ENCODE measurements at places on chromosomes 16 and 17.

- DNase-seq = no peak
Observed at GRCh38 chr17:49241692-49242397, 11.3 kb upstream of the PHOSPHO1 start.

- DNase-seq = no peak
Observed at GRCh38 chr16:49278944-49279725, 2.5 kb downstream of the CBLN1 start.

- no peak for DNase-seq
Observed at GRCh38 chr16:25210758-25211157, 6.0 kb upstream of the AQP8 start.

GRCh38 chr17:16988749-16989229, 16.9 kb upstream of the TNFRSF13B start:
- peak; percentile 49 for DNase-seq

DNA sequence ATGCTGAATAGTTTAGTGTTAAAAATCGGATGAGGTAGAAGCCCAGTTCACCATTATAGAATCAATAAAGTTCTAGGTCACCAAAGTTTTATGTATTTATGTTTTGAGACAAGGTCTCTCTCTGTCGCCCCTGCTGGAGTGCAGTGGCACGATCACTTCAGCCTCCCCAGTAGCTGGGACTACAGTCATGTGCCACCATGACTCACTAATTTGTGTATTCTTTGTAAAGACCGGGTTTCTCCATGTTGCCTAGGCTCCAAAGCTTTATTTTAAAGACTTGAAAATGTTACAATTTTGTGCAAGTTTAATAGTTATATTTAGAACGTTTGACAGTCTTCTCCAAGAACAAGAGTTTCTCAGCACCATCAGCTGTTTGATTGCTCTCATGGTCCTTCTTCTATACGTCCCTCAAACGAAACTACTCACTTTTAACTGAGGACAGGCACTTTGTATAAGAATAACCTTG, 32.1 kb downstream of the NDE1 start:
- DNase-seq = no peak

DNA sequence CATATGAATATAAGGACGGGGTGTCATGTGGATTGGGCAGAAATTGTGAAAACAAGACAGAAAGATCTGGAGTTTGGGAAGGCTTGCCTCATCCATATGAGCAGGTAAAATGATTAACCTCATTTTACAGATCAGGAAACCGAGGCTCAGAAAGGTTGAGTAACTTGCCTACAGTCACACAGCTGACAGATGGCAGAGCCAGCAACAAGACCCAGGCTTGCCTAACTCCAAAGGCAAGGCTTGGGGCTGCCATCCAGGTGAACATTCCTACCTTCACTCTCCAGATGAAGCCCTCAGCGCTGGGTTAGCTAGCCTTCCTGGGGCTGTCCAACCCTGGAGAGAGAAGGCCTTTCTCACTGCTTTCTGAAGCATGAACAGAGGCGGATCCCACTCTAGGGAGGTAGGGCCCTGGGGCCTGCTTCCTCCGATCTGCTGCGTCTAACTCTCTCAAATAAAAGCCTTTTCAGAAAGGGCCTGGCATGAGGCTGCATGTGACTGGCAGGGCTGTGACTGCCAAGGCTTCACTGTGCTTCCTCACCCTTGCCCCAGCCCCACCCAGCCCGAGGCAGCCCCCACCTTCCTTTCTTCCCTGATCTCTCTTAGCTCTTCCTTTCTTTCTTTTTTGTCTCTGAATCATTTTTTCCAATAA, 107.8 kb downstream of the GNAO1 start:
- no peak for DNase-seq

GRCh38 chr16:72013888-72014581, 5.5 kb downstream of the DHODH start:
- DNase-seq = no peak

GRCh38 chr17:73271072-73271471, 9.4 kb upstream of the CPSF4L start:
- peak; percentile 85 for DNase-seq

DNA sequence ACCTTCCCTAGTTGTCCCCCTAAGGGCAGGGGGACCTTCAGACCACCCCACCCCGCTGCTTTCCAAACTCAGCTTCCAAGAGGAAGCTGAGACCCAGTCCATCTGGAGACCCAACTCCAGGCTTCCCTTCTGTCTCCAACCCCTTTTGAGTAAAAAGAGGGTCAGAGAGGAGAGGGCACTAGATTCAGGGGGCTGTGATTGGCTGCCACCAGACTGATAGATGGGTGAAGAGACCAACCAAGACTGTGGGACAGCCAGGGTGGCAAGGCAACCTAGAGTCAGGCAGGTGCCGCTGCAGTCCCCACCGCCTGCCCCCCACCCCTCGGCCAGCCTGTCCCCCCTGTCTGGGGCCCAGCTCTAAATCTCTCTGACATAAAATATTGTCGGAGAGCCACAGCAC, 92.5 kb downstream of the SDK2 start:
- no peak for DNase-seq

DNA sequence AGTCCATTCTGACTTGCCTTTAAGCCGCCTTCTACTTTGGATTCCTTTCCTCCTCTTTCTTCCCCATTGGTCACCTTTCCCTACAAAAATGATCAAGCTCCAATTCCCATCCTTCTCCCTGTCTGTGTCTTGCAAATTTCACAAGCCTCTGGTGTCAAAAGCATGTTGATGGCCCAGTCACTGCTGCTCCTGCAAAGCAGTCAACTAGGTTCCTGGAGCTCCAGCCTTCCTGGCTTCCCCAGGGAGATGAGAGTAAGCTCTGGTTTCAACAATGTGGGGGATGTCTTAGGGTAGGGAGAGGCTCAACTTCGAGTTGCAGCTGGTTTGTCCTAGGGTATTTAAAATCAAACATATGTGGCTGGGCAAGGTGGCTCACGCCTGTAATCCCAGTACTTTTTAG, 36.1 kb upstream of the HELZ start:
- DNase-seq = no peak

GRCh38 chr16:61681673-61682072, 354.6 kb downstream of the CDH8 start:
- no peak for DNase-seq

DNA sequence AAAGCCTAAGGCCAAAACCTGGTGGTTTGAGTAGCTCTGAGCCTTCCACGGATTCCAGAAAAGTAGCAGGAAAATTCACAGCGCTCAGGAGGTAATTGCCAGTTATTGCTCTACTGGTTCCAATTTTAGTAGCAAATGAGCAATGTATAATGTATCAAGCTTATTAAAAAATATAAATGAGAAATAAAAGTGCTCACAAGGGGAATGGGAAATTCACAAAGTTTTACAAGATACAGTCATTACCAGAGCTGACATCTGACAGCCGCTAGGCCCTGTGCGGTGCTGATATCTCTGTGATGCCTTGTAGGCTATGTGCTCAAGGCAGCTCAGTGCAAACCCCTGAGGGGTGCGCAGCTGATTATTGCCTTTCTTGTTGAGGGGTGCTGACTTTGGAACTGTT, 47.5 kb downstream of the HS3ST3A1 start:
- DNase-seq = no peak

DNA sequence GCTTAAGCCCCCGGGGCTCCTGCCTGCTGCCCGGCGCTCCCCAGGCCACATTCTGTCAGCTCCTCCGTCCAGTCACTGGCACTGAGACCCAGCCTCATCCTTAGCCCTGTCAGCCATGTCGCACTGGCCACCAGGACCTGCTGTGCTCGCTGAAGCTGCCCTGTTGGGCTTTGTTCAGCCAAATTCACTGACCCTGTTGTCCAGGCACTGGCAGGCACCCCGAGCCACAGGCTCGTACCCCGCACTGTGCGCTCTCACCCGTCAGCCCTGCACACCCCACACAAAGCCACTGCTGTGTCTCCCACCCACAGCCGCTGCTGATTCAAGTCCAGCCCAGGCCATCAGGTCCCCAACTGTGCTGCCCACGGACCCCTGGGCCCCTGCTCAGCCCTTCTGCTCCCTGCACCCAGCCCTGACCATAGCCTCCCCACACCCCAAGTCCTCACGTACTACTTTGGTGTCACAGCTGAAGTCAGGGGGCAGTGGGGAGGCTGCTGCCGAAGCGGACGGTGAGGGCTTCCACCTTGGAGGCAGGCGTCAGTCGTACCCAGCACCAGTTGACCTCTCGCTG, 131.5 kb upstream of the CHMP6 start:
- DNase-seq = no peak

DNA sequence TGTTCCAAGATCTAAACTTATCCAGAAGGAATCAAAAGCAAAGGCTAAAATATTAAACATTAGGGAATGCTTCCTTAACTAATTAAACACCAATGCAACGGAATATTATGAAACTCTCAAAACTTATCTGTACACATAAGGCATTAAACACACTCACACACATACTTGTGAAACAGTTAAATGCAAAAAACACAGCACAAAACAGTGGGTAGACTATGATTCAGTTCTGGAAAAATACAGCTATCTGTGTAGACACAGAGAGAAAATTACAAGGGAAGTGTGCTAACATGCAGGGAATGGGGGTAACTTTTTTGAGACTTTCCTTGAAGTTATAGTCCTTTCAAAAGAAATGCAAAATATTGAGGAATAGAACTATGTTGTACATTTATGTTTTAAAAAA, 36.7 kb upstream of the CCL1 start:
- no peak for DNase-seq

GRCh38 chr17:2051061-2051932, 3.6 kb upstream of the HIC1 start:
- no peak for DNase-seq

GRCh38 chr16:88763502-88764053, 21.4 kb downstream of the PIEZO1 start:
- DNase-seq = no peak

DNA sequence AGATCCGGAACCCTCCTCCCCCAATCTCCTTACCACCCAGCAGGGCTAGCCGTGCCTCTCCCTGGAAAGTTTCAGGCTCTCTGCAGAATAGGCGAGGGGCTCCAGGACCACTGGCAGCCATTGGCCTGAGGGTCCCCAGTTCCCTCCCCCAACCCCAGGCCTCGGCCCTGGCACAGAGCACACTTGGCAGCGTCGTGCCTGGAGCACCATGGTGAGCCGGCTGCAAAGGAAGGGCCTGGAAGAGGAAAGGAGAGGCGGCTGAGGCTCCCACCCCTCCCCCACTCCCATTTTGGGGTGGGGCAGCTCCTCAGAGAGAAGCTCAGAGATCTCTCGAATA, 369 bp upstream of the BTBD17 start:
- DNase-seq = no peak

DNA sequence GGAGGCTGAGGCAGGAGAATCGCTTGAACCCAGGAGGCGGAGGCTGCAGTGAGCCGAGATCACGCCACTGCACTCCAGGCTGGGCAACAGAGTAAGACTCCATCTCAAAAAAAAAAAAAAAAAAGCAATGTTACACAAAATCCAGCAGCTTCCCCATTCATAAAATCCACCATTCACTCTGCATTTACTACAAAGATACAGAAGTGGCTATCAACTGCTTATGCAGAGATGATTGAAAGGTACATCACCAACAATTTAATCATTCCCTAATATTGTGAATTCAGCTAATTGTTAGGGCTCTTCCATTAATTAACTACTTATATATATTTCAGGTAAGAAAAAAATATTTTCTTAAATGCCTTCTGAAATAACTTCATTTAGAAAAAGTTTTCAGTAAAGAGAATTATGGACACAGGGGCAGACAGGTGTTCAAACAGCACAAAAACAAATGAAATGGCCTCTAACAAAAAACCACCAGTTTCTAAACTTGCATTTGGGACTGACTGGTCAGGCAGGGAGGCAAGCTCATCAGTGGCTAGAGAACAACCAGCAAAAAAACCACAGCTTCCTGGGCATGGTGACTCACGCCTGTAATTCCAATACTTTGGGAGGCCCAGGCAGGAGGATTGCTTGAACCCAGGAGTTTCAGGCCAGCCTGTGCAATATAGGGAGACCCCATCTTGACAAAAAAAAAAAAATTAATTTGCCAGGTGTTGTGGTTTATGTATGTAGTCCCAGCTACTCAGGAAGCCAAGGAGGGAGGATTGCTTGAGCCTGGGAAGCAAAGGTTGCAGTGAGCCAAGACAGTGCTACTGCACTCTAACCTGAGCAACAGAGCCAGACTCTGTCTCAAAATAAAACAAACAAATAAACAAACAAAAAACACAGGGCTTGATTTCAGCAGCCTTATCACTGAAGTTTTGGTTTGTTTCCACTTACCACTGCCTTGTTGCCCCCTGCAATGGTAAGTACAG, 26.3 kb downstream of the ERN1 start:
- DNase-seq = no peak

- DNase-seq = no peak
Observed at GRCh38 chr16:85550953-85551924, 61.9 kb upstream of the GSE1 start.

GRCh38 chr16:24036614-24037013, 200.8 kb downstream of the PRKCB start:
- DNase-seq = peak; percentile 55

DNA sequence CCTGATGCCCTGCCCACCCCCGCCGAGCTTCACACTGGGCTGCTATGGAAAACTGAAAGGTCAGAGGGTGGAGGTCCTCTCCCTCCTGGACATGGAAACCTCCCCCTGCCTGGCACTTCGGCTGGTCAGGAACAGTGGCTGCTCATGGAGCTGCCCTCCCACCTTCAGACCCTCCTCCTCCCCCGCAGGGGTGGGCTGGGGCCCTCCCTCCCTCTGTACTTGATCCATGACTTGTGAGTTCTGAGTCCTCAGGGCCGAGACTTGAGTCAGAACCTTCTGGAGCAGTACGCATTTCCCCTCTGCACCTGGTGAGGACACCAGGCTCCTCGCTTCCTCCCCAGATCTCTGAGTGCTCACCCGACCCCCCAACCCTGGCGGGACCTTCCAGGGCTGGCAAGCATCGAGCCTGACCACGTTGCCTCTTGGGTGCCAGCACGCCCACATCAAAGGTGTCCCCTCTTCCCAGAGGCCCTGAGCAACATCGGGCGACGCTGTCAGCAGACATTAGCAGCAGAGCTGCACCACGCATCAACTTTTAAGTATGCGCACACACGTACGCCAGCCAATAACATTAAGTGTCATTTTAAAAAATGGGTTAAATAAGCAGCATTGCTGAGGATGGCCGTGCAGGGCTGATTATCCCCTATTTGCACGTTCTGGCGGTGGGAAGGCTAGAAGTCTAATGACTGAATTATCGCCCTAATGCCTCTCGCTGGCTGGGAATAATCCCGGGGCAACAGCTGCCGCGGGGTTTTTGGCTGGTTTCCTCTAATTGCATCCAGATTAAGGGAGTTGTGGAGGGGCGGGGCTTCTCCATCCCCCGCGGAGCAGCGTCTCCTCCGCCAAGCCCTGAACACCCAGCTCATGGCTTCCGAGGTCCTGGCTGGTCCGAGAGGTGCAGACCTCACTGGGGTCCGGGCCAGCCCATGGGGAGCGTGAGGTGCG, 98.0 kb downstream of the TBC1D16 start:
- DNase-seq = no peak

DNA sequence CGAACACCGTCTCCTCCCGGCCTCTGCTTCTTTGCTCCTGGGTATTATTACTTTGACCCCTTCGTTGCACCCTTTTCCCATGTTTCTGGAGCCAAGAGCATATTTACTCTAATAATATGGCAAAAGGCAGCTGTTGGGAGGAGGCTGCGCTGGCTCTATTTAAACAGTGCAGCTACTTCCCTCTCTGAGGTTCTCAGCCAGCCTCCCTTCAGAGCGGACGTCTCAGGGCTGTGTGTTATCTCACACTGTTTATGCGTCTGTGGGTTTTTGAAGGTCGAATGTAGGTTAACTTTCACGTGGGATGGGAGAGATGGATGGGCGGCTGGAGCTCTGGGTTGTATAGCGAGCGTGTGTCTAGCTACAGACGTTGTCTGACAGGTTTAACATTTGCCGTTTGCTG, 45.3 kb downstream of the COX4I1 start:
- DNase-seq = no peak

- no peak for DNase-seq
Observed at GRCh38 chr17:49409066-49409465, 5.6 kb downstream of the PHB1 start.

All from GM20000 (cell line).